ENCODE measurements at places on chromosomes 6 and 20.

DNA sequence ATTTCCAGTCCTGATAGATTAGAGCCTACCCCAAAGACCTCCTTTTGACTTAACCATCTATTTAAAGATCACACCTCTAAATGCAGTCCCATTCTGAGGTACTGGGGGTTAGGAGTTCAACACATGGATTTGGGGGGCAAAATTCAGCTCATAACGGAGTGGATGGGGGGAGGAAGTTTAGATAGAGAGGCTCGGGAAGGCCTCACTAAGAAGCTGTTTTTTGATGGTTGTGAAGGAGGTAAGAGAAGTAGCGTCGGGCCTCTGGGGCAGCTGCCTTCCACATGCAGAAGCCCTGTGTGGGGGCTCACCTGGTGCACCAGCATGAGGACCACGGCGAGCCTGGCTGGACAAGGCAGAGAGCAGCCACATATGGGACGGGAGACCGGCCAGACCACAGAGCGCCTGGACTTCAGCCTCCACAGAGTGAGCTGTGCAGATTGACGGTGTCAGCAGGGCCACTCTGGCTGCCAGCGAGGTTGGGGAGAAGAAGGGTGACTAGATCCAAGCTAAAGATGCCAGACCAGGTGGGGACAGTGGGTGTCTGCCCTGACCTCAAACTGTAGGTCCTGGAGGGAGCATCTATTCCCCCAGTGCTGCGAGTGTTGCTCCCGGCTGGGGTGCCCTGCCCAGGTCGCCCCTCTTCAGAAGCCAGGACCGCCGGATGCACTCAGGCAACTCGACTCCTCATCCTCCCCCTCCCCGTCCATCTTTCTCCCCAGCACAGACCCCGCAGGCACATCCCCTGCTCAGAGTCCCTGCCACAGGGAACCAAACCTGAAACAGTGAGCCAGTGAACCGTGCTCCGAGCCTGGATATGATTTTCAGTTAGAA is 5.1 kb upstream of the SYNJ2 start:
- DNase-seq: no peak

DNA sequence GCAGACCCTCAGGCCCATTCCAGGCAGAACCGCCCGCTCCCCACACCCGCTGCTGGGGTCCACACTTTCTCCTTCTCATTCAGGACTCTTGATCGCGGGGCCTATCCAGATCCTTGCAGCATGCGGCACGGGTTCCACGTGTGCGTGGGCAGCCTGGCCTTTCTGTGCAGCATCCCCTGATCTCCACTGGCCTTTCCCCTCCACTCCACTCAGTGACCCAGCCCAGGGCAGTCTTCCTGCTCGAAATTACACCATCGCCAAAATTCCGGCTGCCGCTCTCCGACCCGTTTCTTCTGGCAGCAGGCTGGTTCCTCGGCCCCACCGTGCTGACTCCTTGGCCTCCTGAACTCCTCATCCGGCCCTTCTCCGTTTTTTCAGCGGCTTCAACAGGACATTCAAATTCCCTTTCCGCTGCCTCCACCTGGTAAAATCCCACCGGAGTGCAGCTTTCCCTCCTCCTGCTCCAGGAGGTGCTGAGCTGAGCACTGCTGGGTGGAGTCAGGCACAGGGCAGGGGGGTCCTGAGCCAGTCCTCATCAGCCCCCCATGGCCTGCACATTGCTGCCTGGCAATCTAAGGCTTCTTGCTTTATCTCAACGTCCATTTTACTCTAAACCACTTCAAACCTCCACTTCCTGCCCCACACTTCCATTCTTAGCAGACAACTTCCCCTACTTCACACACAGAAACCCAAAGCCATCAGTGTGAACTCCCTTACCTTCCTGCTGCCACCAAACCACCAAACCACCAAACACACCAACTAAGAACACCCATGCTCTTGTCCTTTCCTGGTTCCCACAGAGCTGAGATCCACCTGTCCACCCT is 9.0 kb downstream of the SFT2D1 start:
- DNase-seq: no peak

- peak; percentile 48 for DNase-seq
Observed at GRCh38 chr20:25319241-25320034, 71.2 kb downstream of the ABHD12 start.

GRCh38 chr6:123804014-123804786 is 535 bp downstream of the NKAIN2 start:
- DNase-seq: peak; percentile 62

DNA sequence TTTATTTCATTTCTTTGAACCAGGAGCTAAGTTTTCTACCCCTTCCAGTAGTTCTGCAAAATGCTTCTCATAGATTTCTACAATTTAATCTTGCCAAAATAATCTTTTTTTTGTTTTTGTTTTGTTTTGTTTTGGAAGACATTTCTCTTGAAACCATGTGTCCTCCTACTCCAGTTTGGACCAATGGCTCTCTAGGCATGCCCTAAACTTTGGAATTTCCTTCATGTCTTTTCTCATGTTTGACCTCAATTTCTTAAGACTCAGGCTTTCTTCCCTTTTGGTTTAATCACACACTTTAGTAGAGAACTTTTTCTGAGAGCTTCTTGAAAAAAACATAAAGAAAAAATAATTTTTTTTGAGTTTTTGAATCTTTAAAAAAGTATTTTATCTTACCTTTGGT is 173.8 kb downstream of the GJA1 start:
- DNase-seq: no peak

Data from NCI-H2171 treated with DMSO at 0.1 percent for 48 hours (cell line).